Hematopoietic multipotent progenitor cell treated with erythropoietin and hydrocortisone succinate and interleukin-3 and kit ligand, for 4 days (in vitro differentiated cells): ENCODE measurements at places on chromosomes 7 and 10.

DNA sequence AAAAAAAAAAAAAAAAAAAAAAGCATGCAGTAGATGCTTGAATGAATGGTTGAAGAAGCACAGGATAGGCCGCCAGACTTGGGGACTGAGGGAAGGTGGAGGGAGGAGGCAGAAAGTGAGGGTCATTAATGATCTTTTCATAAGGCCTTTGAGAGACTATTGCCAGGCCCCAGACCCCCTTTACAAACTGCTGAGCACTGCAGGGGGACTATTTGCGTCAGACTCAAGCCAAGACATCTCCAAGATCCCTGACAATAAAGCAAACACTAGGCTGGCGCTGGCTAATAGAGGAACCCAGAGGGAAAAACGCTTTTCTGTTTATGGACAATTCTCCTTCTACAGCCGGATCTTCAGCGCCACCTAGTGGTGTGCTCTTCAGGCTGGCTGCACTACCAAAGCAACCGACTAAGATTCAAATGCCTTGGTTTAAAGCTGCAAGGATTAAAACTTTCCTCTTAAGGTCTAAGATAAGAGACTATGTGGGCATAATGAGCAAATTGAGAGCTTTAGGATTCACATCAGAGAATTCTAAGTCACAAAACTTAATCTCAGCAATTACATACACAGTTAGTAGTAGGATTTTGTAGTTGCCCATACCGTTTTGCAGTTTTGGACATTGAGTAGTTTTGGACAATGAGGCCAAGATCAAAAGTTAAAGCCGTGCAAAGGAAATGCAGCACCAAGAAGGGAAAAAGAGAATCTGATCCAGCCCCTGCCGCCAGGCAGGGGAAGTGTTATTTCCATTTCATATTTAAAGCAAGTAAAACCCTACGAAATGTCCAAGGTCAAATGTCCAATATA, 17.9 kb upstream of the AGK start:
- peak; percentile 87 for DNase-seq

- no peak for DNase-seq
These were observed 37.9 kb downstream of the FAM20C start for GRCh38 chr7:230274-230673.

DNA sequence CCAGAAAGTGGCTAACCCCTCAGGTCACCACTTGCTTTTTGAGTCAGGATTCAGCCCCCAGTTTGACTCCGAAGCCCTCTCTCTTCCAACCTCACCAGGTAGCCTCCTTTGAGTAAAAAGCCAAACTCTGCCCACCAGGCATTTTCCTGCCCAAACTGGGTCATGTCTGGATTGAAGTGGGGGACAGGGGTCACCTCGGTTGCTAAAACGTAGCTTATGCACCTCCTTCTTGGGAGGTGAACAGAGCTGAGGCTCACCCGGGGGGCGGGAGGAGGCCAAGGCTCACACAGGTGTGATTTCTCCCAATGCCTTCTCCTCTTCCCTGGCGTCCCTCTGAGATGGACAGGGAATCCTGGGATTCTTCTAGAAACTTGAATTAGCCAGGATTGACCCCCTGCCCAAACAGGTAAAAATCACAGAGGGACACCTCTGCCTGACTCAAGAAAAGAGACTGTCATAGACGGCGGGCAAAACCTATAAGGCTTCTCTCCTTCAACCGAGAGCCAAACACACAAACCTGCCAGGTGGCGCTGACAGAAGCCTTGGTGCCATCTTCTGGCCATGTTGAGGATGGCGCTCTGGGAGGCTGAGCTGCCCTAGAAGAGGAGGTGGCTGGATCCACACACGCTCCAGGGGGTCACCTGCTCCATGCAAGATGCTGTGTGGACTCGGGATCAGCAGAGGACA, 51.6 kb downstream of the PRLHR start:
- peak; percentile 64 for DNase-seq

GRCh38 chr10:100576282-100576635, 40.5 kb downstream of the HIF1AN start:
- DNase-seq = no peak

DNA sequence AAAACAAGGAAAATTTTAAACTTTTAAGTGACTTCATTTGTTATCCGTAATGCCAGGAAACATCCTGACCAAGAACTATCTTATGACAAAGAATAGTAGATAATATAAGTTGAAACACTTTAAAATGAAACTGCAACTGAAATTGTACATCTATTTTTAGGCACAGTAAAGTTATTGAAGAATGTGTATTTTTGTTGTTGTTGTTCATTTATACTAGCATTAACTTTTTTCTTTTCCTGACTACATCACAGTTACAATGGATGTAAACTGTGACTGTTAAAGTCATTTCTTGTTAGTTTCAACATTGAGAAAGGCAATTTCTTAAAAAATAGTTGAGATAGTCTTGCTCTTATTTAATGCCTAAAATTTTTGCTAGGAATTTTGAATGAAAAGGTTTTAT, 2.6 kb downstream of the CPED1 start:
- no peak for DNase-seq

DNA sequence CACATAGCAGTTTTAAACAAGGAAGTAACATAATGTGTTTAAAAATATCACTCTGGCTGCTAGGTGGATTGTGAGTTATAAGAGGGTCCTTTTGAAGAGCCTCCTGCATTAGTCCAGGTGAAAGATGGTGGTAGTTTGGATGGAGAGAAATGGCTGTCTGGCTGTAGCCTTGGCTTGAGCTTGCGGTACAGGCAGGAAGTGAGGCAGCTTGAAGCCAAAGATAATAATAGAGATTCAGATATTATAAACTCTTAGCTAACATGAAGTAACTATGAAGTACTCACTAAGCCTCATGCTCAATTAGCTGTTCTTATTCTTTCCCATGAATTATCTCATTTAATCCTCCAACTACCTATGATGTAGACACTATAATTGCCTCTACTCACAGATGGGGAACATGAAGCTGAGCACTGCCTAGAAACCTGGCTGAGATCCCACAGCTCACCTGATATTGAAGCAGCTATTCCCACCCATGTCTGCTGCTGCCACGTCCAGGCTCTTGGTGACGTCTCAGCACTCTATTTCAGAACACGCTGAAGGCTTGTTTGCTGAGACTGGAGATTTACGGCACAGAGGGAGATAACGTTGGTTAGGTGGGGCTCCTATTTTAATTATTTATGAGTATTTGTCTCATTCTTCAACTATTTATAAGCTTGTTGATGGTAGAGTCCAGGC, 10.4 kb downstream of the C10orf120 start:
- no peak for DNase-seq
